CD4-positive, alpha-beta T cell treated with Interleukin-17A for 4 hours (primary cell): ENCODE measurements at places on chromosomes 13 and 19.
A peak's percentile ranks its signal among the peaks of the same experiment; 100 is the strongest.

- DNase-seq = no peak
These were observed 26.7 kb upstream of the POU2F2 start for GRCh38 chr19:42158926-42159325.

DNA sequence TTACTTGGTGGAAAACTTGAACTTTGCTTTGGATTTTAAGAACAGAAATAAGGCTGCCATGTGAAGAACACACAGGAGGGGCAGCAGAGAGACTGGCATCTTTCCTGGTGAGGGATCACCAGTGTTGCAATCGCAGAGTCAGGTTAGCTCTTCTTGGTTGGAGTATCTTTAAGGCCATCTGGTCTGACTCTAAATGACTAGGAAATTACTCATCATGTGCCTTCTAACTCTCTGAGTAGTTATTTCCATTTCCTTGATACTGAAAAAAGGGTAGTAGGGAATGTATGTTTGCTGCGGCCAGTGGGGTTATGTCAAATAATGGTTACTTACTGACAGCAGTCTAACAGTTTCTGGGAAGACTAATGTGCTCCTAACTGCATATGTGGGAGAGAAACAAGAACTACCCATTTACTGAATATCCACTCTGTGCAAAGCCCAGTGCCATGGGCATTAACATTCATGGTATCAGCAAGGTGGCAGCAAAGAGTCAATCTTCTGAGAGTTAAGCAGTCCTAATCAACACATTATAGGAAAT is 122.1 kb downstream of the COG6 start:
- DNase-seq = peak; percentile 31

DNA sequence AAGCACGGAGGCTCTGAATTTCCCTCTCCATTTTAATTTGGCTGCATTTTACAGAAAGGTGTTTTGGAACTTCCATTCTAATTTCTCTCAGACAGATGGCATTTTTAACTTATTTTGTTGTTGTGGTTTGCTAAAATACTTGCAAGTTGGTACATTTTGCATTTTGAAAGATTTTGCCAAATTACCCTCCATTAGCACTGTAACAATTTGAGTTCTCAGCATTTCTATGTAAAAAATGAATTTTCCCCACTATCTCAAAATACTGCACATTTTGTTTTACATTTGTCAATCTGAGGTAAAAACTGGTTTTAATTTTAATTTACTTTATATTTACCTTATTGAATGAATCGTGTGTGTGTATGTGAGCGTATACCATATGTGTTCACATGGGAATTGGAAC is 7.0 kb upstream of the HNRNPL start:
- DNase-seq = no peak

DNA sequence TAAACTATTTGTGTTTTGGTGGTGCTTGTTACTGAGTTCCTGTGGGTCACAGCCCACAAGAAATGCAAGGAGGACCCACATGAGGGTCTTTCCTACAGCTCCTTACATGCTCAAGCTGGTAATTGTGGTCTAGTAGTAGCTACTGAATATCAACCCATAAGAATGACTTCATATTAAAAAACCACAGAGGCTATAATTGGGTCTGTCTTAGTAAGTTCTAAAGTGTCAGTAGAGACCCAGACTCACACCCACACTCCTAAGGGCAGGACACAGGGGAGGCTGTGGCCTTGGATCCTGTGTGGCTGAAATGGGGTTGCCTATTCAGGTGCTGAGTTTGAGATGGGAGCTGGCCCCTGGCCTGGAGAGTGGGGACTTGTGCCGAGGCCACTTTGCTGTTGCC is 19.6 kb downstream of the TFDP1 start:
- no peak for DNase-seq

DNA sequence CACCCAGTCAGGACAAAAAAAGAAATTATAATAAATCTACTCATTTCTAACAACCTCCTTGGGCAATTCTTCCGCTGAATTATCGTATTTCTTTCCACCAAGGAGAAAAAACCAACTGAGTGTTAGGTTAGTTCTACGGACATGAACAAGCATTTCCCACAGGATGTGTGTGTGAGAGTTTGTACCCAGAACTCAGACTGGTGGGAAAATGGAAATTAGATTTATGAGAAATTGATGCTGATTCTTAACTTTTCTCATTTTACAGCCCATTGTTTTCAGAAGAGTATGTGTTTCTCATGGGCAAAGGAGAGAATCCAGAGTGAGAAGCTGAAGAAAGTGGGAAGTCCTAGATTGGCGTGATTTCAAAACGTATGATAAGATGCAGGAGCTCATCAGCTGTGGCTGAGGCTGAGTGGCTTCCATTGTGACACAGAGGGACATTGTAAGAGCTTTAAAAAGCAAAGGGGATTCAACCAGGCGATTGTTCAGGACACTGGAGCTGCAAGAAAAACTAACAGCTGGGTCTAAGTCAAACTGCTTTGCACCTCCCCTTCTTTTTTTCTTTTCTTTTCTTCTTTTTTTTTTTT is 184.7 kb upstream of the ARGLU1 start:
- no peak for DNase-seq

GRCh38 chr13:41547251-41548000 is 90.1 kb downstream of the RGCC start:
- DNase-seq = no peak

- DNase-seq = no peak
These were observed 29.2 kb upstream of the ARGLU1 start for GRCh38 chr13:106597186-106597585.

GRCh38 chr13:57045826-57046546 is 94.7 kb upstream of the PRR20A start:
- no peak for DNase-seq

- DNase-seq = no peak
These were observed 418.9 kb downstream of the ZNF536 start for GRCh38 chr19:30791088-30791487.

DNA sequence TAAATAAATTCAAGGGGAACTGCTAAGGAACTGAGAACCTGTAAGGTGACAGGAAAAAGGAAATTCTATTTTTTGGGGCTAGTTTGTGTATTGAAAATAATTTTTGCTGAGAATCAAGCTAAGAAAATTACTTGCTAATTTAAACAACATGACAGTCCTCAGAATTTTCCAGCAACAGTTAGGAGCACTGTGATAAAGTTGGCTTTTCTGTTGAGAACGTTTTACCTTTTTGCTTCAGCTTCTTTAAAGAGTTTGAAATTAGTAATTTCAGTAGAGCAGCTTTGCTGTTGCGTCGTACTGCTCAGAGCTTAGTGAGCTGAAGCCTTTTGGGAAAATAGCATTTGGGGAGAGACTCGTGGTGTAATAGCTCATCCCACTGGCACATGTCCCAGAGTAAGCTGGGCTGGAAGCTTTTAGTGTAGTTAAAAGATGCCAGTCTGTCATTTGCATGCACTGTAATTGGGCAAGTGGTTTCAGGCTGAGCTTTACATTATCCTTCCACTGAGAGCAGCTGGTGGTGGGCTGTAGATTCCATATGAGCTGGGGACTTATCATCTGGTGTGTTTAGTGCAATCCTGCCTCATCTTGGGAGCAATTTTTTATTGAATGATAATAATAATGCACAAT is 69.8 kb downstream of the LRCH1 start:
- DNase-seq = no peak

DNA sequence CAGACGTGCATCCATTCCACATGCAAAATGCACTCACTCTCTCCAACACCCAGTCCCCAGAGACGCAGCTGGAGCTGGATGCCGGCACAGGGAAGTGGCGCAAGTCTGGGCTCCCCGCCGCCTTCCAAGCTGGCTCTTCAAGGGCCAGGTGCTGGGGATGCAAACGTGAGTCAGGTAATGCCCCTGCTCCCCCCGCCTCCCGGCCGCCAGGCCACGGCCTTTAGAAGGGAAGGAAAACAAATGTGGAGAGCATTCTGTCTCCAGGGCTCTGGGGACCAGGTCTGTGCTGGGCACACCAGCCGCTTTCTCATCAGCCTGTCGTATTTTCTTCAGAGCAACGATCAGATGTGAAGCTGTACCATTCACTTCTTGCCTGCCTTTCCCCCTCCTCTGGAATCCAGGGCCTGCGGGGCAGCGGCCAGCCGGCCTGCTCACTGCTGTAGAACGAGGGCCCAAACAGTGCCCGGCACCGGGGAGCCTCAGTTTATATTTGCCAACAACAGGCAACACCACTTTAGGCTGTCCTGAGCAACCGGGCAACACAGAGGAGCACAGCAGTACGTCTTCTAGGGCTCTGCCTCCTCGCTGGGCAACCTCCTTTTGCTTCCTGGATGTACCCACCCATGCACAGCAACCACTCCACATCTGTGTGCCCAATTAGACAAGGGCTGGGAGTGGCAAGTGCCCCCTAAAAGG is 3.8 kb downstream of the RAB20 start:
- DNase-seq = no peak

GRCh38 chr19:3201911-3202310 is 16.2 kb downstream of the NCLN start:
- DNase-seq = no peak

- no peak for DNase-seq
These were observed 218.5 kb downstream of the ZNF536 start for GRCh38 chr19:30590596-30591229.

GRCh38 chr13:88257706-88258105 is 586.5 kb downstream of the SLITRK5 start:
- no peak for DNase-seq

GRCh38 chr13:45137526-45137925 is 17.2 kb downstream of the GTF2F2 start:
- DNase-seq = no peak

GRCh38 chr13:111640006-111640405 is 319.6 kb downstream of the TEX29 start:
- no peak for DNase-seq

DNA sequence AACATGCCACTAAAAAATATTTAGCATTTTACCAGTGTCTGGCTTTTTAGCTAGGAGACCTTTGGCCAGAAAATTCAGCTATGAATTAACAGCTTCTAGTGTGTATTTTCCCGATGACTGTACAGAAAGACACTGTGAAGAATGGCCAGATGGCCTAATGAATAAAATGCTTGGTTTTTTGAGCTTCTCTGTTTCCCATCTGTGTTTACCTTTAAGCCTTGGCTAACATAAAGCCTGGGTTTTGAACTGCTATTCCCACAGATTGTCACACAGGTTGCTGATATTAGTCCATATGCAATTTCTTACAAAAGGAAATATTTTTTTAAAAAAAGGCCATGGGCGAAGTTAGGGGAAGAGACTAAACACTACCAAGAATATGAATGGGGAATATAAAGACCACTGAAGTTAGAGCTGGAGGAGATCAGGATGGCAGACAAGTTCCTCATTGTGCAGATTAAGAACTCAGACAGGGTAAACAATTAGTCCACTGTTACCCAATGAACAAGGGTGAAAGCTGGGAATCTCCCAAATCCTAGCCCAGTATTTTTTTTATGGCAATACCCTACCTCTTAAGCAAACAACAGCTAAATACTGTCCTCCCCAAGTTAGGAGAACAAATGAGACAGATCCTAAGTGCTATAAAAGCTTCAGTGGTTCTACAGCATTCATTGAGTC is 95.1 kb downstream of the DCT start:
- DNase-seq = no peak

DNA sequence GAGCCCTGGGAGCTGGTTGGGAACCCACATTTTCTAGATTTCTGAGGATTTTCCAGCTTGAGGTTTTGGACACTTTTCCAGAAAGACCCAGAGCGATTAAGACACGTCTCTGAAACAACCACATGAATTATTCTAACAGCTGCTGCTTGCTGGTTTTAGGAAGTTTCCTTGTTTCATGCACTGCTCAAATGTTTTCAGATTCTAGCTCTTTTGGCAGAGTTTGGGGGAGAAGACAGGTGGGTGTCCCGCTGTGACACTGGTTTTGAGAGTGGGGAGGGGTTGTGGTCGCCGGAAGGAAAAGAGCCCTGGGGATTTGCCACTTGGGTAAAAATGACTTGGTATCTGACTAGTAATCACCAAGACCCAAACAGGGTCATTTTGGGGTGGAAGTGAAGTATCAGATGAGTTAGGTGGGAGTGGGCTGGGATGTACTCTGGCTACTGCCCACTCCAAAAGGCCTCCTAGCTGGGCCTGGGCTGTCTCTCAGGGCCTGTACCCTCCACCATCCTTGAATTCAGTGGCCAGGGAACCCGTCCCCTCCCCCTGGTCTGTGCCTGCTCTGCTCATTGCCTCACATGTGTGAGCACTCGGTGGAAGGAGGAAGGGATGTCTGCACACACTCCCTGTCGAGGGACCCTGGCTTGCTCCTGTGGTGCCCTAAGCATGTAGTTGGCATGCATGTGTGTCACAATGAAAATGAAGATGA is 13.2 kb downstream of the GATAD2A start:
- no peak for DNase-seq

GRCh38 chr19:43596842-43597461 is 557 bp downstream of the ZNF576 start:
- no peak for DNase-seq

DNA sequence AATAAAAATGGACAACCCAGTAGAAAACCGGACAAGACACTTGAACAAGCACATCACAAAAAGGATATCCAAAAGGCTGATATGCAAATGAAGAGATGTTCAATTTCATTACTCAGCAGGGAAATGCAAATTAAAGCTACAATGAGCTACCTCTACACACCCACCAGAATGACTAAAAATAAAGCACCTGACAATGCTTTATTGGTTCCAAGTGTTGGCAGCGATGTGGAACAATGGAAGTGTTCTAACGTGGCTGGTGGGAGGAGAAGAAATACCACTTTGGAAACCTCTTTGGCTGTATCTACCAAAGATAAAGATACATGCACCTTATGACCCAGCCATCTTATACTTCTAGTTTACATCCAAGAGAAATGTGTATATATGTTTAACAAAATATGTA is 3.7 kb upstream of the ACP7 start:
- DNase-seq = no peak

DNA sequence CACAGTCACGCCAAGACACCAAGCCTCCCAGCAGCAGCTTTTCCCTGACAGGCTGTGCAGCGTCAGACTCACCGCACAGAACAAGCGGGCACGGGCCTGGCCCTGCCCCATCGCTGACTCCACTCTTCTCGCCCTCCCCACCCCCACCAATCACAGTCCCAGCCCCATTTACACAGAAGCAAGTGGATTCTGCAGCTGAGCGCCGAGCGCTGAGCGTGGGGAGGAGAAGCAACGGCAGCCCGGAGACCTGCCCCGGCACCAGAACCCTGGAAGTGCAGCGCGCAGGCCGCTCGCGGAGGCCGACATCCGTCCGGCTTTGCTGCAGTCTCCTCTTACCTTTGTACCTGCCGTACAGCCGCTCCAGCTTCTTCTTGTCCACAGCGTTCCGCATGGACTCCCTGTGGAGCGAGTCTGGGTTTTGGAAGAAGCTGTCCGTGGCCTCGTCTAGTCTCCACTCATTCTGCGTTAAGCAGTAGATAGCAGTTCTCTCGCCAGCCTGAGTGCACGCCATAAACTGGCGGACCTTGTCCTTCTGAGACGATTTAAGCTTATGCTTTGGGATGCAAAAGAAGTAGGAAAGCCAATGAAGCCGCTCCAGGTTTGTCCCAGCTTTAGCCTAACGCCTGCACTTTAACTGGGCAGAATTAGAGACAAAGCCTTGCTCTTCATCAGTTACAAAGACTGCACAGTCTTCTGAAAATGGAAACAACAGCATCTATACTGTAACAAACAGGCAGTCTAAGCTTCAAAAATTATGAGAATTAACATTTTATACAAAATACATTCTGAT is 6.8 kb downstream of the DCUN1D2 start:
- DNase-seq = no peak

- peak; percentile 51 for DNase-seq
These were observed at the start of gene UNC13A for GRCh38 chr19:17687857-17688784. Gene UNC13A, minus strand, starts transcription at chr19:17688354. Its CDS starts 155 bp downstream, at chr19:17688199.
